ENCODE measurements at places on chromosomes 5 and 9.
A peak's percentile ranks its signal among the peaks of the same experiment; 100 is the strongest.

GRCh38 chr5:22070186-22070728, 782.9 kb downstream of the CDH12 start:
- no peaks in the 10 kb centered on the region for H3K27me3 ChIP-seq
- no peaks in the 10 kb centered on the region for H3K4me1 ChIP-seq
- no peak overlapping the region for H3K27ac ChIP-seq
- no peaks in the 10 kb centered on the region for H3K36me3 ChIP-seq

DNA sequence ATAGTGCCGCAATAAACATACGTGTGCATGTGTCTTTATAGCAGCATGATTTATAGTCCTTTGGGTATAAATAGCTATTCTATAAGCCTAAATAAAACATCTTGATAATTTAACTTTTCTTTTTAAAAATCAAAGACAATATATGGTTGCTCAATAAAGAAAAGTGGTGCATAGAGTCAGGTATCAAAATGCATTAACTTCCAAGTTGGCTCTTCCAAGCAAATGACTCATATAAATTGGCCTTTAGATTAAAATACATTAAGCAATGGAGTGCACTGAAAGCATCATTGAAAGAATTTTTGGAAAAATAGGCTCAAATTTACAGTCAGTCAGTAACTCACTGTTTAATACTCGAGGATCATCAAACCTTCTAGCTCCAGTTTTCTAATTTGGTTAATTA, 106.6 kb downstream of the PLCXD3 start:
- no peak overlapping the region for H3K27ac ChIP-seq
- H3K27me3 ChIP-seq = no peaks in the 10 kb centered on the region
- H3K4me1 ChIP-seq = no peaks in the 10 kb centered on the region
- no peak for DNase-seq
- no peak overlapping the region for H3K4me3 ChIP-seq
- no peaks in the 10 kb centered on the region for H3K36me3 ChIP-seq

DNA sequence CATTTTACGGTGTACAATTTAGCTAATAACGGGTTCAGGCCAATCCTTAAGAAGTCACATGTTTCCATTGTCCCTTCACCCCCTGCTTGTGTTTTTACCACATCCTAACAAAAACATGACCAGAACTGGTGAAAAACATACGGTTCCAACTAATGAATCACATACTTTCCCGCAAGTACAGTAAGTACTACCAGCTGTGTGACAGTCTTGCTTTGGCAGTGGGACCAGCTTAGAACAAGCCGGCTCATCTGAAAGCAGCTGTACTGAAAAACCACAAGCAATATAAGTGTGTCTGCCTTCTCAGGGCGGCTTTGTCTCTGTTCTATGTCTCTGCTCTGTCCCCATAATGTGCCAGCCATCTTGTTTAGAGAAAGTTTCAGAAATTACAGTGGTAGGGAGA, 242.5 kb downstream of the BNC2 start:
- H3K27me3 ChIP-seq = peaks cover 2% of the 10 kb centered on the region
- DNase-seq = no peak
- H3K4me1 ChIP-seq = peaks cover 15% of the 10 kb centered on the region
- no peak overlapping the region for H3K4me3 ChIP-seq
- H3K36me3 ChIP-seq = no peaks in the 10 kb centered on the region

GRCh38 chr5:22908586-22908985, 55.4 kb upstream of the CDH12 start:
- DNase-seq = no peak
- H3K27ac ChIP-seq = no peak overlapping the region
- H3K4me3 ChIP-seq = no peak overlapping the region
- no peaks in the 10 kb centered on the region for H3K27me3 ChIP-seq
- H3K4me1 ChIP-seq = no peaks in the 10 kb centered on the region

DNA sequence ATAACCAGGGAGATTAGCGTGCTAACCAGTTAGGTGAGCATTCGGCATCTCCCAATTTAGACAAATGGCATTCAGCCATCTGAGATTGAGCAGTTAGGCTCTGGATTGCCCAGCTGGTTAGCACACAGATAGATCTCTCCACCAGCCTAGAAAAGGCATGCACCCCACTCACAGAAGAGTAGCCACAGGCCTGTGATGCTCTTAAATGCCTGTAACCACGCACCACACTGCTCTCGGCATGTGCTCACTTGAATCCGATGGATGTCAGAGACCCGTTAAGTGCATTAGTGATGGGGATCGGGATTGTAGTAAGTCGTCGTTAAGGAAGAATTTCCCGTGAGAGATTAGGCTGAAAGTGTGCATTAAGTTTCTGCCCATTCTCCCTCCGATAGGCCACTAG, 23.0 kb downstream of the MARCHF6 start:
- peaks cover 4% of the 10 kb centered on the region for H3K36me3 ChIP-seq
- H3K27ac ChIP-seq = peak overlapping the region; percentile 67
- DNase-seq = no peak
- H3K4me1 ChIP-seq = peaks cover 92% of the 10 kb centered on the region

DNA sequence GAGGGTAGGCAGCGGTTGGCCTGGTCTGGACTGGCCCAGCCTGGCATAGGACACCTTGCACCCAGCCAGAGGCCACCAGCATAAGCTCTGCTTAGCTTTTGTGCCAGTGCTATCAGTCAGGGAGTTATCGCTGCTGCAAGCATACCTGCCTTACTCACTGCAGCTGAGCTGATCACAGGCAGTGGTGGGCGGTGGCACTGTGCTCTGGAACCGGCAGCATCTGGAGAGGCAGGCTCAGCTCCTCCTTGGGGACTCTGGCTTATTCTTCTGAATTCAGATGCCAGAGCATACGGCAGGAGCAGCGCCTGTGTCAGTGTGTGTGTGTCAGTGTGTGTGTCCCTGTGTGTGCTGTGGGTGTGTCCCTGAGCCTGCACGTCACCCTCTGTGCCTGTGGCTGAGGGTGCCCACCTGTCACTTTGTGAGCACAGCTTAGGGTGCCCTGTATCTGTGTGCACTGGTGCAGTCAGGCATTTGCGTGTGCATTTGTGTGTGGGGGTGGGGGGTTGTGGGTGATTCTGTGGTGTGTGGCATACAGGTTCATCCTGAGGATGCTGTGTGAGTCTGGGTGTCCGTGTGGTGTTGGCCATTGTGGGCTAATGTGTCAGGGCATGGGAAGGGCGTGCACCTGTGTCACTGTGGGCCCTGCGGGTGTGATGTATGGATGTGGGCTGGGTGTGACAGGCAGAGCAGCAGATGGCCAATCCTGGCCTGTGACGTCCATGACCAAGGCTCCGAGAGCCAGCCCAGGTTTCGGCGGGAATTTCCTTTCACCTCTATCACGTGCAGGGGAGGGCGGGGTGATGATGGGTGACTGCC, 23.5 kb downstream of the LMX1B start:
- peak overlapping the region; percentile 71 for H3K4me3 ChIP-seq
- DNase-seq = peak; percentile 98
- H3K4me1 ChIP-seq = peaks cover 49% of the 10 kb centered on the region
- peaks cover 35% of the 10 kb centered on the region for H3K27me3 ChIP-seq
- H3K27ac ChIP-seq = peak overlapping the region; percentile 87

- peaks cover 8% of the 10 kb centered on the region for H3K27me3 ChIP-seq
These were observed 49.0 kb upstream of the GGTA1 start for GRCh38 chr9:121548666-121549065.

- no peak overlapping the region for H3K4me3 ChIP-seq
- peaks cover 22% of the 10 kb centered on the region for H3K36me3 ChIP-seq
- no peak for DNase-seq
- peaks cover 97% of the 10 kb centered on the region for H3K4me1 ChIP-seq
These were observed 28.0 kb downstream of the OSTF1 start for GRCh38 chr9:75116306-75116705.

DNA sequence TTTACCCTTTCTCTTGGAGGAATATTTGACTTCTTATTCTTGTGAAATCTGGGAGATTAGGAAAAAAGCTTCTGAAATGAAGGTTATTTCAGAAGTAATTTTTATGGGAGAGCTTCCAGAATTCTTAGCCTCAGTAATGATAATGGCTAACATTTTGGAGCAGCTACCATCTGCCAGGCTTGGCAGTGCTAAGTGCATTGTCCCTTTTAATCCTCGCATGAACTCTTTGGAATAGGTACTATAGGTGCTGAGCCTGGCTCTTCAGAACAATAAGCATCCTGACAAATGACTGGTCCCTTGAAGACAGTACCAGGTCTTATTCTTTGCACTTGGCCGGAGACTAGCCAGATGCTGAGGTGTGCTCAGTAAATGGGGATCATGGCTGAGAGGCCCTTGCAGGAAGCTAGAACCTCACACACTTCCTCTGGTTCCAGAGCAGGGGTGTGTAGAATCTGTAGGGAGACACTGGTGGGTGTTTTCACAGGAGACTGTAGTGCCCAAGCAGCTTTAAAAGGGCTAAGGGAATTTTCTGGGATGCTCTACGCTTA, 90.7 kb downstream of the RCL1 start:
- no peak overlapping the region for H3K4me3 ChIP-seq
- no peaks in the 10 kb centered on the region for H3K27me3 ChIP-seq
- H3K27ac ChIP-seq = no peak overlapping the region
- peaks cover 3% of the 10 kb centered on the region for H3K36me3 ChIP-seq

DNA sequence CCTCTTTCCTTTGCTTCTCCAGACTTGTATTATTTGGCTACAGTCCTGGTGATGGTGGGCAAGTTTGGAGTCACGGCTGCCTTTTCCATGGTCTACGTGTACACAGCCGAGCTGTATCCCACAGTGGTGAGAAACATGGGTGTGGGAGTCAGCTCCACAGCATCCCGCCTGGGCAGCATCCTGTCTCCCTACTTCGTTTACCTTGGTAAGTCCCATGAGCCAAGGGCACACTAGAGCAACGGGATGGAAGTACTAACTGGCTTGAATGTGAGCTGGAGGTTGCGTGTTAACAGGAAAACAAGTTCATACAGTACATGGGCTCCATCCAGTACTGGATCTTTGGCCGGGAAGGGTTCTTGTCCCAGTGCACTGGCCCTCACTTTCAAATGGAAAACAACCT, 22.9 kb downstream of the SLC22A5 start:
- H3K27me3 ChIP-seq = no peaks in the 10 kb centered on the region
- peaks cover 8% of the 10 kb centered on the region for H3K36me3 ChIP-seq
- H3K4me3 ChIP-seq = no peak overlapping the region
- no peak for DNase-seq
- H3K4me1 ChIP-seq = peaks cover 10% of the 10 kb centered on the region

GRCh38 chr9:121576281-121577075, 75.0 kb upstream of the DAB2IP start:
- H3K4me3 ChIP-seq = no peak overlapping the region
- peaks cover 5% of the 10 kb centered on the region for H3K27me3 ChIP-seq
- H3K4me1 ChIP-seq = no peaks in the 10 kb centered on the region
- H3K27ac ChIP-seq = no peak overlapping the region

- no peaks in the 10 kb centered on the region for H3K36me3 ChIP-seq
- H3K4me1 ChIP-seq = no peaks in the 10 kb centered on the region
- no peak overlapping the region for H3K4me3 ChIP-seq
- peaks cover 2% of the 10 kb centered on the region for H3K27me3 ChIP-seq
- no peak for DNase-seq
- H3K27ac ChIP-seq = no peak overlapping the region
These were observed 227.5 kb downstream of the CACNA1B start for GRCh38 chr9:138105123-138105415.

GRCh38 chr5:178145965-178146820, 7.5 kb downstream of the NHP2 start:
- no peak overlapping the region for H3K27ac ChIP-seq
- H3K36me3 ChIP-seq = peaks cover 17% of the 10 kb centered on the region
- H3K27me3 ChIP-seq = no peaks in the 10 kb centered on the region
- H3K4me1 ChIP-seq = peaks cover 7% of the 10 kb centered on the region

GRCh38 chr5:15384176-15384575, 115.8 kb upstream of the FBXL7 start:
- DNase-seq = no peak
- H3K36me3 ChIP-seq = no peaks in the 10 kb centered on the region
- H3K27me3 ChIP-seq = peaks cover 2% of the 10 kb centered on the region
- H3K27ac ChIP-seq = no peak overlapping the region

- no peak overlapping the region for H3K4me3 ChIP-seq
These were observed 98.9 kb upstream of the PHYKPL start for GRCh38 chr5:178331491-178331996.

GRCh38 chr9:130993303-130994030, 15.5 kb upstream of the LAMC3 start:
- no peak overlapping the region for H3K4me3 ChIP-seq
- no peaks in the 10 kb centered on the region for H3K36me3 ChIP-seq
- H3K27me3 ChIP-seq = peaks cover 4% of the 10 kb centered on the region
- H3K4me1 ChIP-seq = no peaks in the 10 kb centered on the region
- no peak for DNase-seq

Data from immature natural killer cell (primary cell).